ENCODE measurements at places on chromosomes 2 and 18.

DNA sequence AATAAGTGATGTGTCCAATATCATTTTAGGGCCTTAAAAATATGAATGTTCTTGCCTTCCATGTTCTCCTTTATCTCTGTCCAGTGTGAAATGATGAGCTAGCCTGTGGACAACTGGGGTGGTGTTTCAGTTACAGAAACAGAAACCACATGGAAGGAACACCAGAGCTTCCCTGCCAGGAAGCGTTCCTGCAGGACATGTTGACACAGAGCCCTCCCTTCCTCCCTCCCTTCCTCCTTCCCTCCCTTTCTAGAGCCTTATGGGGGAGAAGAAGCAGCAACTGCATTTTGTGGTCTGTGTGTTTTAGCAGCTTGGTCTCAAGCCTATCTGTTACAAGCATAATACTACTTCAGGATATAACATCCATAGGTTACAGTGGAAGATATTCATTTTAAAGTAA is 539.7 kb upstream of the NETO1 start:
- DNase-seq = no peak

GRCh38 chr2:15223887-15224286 is 337.2 kb downstream of the NBAS start:
- DNase-seq = no peak

DNA sequence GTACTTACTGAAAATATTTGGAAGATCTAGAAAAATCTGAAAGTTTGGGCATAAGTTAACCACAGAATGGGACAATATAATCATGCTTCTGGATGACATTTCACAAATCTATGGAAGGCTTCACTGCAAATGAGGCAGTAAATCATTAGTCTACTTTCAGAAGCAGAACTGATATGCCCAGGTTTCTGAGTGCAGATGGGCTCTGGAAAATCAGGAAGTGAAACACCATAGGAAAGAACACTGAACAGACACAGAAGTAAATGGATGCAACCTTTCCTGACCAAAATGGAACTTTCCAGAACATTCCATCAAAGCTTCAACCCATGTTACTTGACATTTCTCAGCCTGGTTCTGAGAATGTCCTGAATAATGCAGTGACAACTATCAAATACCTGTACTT is 55.1 kb downstream of the KCNG3 start:
- DNase-seq = no peak

DNA sequence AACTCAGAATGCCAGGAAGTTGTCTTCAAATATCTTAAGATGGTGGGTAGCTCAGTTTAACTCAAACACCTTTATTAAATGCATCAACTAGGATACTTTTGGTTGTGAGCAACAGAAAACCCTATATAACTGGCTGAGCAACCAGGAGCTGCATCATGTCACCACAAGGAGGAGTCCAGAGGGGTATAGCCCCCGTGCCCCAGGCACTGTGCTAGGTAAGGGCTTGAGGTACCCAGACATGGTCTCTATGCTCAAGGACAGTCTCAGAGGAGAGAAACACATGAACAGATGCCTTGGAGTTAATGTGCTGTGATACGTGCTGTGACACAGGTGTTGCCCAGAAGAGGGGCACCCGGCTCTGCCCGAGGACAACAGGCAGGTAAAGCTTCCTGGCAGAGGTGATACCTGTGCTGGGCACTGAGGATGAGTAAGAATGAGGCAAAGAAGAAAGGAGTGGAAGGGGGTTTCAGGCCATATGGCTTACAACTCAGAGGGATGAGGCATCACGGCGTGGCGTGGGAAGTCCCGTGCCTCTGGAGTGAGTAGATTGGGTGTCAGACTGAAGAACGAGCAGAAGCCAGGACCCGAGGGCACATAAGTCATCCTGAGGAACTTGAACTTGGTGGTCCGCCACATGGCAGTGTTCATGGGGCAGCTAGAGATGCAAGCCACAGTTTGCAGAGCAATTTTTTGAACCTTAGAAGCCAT is 32.0 kb upstream of the CAB39 start:
- no peak for DNase-seq

DNA sequence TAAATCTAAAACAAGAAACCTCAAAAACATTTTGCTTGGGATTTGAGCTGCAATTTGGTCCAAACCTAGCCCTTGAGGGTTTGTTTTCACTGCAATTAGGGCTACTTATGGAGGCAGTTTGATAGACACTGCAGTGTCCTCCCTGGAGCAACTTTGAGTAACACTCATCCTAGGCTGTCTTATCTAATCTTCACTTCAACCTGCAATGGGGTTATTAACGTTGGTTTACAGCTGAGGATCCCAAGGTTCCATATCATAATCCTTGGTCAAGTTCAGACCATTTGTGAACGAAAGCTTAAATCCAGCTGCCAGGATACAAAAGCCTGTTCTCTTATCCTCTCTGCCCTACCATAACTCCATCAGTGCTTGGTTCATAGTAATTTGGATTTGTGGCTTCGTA is 2.5 kb downstream of the ANXA4 start:
- no peak for DNase-seq

DNA sequence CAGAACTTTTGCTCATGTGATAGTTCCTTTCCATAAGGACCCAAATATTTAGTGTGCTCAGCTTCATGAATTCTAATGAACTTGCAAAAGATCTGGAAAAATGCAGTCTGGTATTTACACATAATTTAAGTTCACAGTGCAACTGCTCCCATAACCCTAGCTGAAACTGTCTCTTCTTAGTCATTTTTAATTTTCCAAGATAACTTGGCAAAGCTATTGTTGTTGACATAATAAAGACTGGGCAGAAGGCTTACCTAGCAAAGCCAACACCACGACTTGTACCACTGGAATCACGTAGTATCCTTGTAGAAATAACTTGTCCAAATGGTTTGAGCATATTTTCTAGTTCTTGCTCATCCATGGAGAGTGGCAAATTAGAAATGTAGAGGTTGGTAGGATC is 103.0 kb upstream of the ITGB6 start:
- DNase-seq = no peak

DNA sequence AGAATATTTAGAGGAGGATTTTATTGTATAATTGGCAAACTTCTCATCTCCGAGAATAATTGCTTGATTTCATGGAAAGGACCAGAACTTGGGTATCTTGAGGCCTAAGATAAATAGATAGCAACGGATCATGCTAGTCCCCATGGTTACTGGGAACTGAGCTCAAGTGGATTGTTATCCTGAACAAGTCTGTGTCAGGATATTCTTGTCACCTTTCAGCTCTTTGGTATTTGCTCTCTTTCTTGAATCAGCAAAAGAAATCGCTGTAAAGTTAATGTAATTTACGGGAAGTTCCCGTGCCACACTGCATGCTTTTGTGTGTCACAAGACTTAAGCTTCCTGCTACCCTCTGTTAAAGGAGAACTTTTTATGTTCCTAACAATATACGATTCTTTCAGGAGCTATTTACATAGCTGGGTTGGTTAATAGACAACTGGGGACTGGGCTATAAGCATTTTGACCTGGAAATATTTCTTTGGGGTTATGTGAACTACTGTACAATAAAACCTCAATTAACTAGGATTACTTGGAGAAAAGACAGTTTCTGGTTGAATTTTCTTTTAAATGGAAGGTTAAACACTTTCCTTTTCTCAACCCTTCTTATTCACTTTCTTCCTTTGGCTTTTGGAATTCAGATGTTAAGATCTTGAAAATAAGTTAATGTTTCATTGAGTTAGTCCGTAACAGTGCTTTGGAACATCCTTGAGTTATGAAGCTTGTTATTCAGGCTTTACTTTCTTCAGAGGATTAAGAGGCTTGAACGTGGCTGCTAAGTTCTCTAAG is 151.2 kb downstream of the FMNL2 start:
- DNase-seq = no peak

DNA sequence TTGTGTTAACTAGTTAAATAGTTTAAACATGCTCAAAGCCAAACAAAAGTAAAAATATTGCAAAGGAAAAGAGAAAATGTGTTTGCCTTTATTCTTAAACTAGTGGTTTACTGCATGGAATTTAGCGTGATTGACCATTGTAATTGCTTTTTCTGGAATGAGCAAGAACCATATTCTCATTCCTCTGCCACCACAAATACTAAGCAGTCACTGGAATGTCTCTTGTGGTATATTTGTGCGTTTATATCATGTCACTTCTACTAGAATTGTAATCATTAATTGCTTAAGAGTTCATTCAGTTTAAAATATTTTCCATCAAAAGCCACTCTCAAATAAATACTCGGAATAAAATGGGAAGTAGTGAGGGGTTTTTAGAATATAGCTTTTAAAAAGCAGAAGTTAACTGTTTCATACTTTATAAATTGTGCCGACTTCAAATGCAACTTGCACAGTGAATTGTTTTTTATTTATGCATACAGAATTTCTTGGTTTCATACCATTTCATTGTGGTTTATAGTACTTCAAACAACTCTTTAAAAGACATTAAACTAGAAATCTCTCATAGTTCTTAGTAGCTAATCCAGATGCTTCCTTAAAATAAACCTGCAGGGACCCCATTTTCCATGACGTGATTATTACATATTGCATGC is 288.1 kb downstream of the EPHA4 start:
- no peak for DNase-seq

DNA sequence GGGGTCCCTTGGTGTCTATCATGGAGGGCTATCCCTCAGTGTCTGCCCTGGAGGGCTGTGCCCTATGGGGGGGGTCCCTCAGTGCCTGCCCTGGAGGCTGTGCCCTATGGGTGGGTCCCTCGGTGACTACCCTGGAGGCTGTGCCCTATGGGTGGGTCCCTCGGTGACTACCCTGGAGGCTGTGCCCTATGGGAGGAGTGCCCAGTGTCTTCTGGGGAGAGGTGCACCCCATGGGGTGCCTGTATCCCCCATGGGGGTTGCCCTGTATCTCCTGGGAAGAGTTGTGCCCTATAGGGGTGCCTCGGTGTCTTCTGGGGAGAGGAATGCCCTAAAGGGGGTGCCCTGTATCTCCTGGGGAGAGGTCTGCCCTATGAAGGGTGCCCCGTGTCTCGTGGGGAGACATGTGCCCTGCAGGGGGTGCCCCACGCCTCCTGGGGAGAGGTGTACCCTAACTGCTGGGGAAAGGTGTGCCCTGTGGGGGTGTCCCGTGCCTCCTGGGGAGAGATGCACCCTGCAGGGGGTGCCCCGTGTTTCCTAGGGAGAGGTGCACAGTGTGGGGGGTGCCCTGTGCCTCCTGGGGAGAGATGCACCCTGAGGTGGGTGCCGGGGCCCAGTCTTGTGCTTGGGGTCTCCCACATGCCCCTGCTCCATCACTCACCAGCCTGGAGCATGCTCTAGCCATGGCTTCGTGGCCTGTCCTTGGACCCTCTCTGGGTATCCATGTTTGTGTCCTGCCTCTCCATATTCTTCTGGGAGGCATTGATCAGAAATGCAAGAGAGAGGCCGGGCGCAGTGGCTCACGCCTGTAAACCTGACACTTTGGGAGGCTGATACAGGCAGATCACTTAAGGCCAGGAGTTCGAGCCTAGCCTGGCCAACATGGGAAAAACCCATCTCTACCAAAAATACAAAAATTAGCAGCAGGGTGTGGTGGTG is 215.6 kb downstream of the HDAC4 start:
- DNase-seq = no peak

DNA sequence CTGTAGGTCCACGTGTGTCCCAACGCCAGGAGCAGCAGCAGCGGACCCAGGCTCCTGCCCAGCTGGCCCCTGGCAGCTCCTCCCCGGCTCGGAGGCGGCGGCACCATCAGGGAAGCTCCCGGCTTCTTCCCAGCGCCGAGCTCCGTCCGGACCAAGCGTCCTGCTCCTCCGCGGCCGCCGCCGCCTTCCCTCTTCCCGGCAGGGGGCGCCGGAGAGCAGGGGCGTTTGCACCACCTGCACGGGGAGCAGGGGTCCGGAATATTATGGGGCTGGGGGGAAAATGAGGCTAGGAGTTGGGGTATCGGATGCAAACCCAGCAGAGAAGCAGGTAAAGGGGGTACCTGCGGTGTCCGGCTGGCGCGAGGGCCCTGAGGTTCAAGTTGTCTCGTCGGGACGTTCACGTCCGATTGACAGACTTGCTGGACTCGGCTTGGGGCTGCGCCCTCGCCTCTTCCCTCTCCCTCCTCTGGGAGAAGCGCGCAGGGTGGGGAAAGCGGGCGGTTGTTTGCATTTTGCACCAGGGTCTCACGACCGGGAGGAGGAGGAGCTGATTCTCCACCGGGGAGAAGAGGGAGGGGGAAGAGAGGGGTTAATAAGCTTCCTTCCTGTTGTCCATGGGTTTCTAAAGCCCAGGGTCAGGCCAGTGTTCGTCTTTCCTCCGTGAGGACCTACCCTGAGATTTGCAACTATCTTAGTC is at the start of gene CCBE1:
CCBE1 (minus strand) TSS at position 188 of the 697 bp plus-strand sequence.
- no peak for DNase-seq

- DNase-seq = no peak
Observed at GRCh38 chr2:178328037-178328436, 122.9 kb downstream of the PRKRA start.

- no peak for DNase-seq
Observed at GRCh38 chr2:149715005-149715592, 127.5 kb upstream of the MMADHC start.

- no peak for DNase-seq
Observed at GRCh38 chr2:240916571-240917008, 10.5 kb downstream of the CROCC2 start.

DNA sequence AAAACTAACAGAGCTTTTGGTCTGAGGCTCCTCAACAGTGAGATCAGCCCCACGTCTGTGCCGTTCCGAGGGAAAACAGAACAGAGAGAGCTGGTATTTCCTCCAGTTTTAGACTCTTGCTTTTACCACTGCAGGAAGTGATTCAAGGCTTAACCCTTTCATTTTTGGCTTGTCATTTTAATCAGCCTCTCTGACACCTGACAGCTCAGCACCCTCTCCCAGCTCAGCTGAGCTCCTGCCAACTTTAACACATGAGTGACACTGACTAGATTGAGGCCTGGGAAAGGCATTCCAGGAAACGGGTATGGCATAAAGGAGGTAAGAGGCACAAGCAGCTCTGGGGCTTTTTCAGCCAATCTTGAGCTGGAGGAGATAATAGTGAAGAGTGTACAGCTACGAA is 239.4 kb upstream of the SKOR2 start:
- no peak for DNase-seq

- no peak for DNase-seq
Observed at GRCh38 chr2:6602471-6602870, 263.2 kb downstream of the CMPK2 start.

DNA sequence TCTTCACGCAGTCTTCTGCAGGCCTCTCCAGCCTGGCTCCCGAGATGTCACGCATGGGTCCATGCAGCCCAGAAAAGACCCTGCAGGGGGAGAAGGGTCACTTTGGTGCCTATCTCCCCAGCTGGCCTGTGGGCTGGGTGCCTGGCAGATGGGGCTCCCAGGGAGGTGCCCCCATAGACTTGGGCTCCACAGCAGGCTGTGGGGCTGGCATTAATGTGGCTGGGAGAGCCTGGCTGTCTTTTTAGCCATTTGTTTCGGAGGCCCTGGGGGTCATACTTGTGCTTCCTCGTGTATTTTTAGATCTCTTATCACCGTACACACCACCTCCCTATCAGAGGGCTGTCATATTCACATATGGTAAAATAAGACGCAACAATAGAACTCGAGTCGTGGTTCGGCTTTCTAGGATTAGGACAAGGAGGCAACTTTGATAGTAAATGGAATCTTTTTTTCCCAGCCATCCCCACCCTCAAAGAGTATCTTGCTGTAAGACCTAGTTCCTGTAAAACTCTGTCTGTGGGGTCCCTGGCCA is 74.5 kb downstream of the LRRFIP1 start:
- DNase-seq = no peak

- DNase-seq = no peak
Observed at GRCh38 chr2:210224591-210224940, 681 bp downstream of the ACADL start.

Measured in T-helper 22 cell (primary cell).